ENCODE measurements at places on chromosomes 1 and 21.

DNA sequence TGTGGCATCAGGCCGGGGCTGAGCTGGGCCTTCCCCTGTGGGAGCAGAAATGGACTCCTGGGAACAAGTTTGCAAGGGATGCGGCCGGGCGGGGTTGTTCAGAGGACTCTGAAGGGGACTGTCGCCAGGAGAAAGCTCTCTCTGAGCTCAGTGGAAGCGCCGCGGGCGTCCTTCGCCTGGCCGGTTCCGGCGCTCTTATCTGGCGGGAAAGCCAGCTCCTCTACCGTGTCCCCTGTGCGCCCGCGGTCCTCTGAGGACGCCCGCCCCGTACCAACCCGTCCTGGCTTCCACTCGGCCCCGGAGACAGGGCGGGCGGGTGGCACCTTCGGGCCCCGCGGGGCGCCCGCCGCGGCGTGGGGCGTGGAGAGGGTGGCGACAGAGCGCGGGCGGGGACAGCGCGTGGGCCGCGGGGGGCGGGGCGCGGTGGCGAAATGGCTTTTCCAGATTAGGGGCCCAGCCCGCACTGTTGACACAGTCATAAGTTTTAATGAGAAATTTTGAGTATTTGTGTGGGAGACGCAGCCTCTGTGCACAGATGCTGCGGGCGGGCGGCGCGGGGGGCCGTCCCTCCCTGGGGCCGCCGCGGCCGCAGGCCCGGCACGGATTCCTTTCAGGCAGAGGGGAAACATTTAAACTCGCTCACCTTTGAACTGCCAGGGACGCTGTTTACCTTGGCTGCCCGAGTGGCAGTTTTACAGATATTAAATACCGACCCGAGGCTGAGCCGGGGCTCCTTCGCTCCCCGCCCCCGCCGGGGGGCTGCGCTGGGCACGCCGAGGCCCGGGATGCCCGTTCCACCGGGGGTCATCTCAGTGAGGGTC lies 70.2 kb downstream of the FOXD2 start:
- DNase-seq, result no peak

- no peak for DNase-seq
These were observed 236.9 kb downstream of the USP25 start for GRCh38 chr21:15966651-15967050.

DNA sequence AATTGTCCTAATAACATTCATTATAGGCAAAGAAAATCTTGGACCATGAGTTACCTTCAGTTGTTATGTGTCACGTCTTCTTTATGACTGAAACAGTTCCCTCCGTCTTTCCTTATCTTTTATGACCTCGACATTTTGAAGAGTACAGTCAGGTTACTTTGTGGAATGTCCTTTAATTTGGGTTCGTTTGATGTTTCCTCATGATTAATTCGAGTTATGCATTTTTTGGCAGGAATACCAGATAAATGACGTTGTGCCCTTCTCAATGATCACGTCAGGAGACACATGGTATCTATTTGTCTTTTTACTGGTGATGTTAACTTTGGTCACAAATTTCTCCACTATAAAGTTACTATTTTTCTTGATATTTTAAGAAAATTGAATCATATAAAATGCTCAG lies 17.3 kb upstream of the KLF17 start:
- DNase-seq, result no peak

DNA sequence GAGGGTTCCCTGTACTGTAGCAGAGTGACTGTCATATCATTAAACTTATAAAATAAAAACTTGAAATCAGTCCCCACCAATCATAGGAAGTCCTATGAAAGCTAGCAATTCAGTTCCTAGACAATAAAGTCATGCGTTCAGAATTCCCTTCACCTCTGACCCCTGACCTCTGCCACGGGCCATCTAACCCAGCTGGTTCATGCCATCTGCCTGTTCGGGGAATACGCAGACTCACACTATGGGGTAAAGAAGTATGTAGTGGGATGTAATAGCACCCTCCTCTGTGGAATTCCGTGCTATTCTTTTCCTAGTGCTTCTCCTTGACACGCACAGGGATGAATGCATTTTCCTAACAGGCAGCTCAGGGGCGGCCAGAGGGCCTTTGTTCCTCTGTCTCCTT lies 2.1 kb downstream of the GSTM4 start:
- DNase-seq, result no peak

DNA sequence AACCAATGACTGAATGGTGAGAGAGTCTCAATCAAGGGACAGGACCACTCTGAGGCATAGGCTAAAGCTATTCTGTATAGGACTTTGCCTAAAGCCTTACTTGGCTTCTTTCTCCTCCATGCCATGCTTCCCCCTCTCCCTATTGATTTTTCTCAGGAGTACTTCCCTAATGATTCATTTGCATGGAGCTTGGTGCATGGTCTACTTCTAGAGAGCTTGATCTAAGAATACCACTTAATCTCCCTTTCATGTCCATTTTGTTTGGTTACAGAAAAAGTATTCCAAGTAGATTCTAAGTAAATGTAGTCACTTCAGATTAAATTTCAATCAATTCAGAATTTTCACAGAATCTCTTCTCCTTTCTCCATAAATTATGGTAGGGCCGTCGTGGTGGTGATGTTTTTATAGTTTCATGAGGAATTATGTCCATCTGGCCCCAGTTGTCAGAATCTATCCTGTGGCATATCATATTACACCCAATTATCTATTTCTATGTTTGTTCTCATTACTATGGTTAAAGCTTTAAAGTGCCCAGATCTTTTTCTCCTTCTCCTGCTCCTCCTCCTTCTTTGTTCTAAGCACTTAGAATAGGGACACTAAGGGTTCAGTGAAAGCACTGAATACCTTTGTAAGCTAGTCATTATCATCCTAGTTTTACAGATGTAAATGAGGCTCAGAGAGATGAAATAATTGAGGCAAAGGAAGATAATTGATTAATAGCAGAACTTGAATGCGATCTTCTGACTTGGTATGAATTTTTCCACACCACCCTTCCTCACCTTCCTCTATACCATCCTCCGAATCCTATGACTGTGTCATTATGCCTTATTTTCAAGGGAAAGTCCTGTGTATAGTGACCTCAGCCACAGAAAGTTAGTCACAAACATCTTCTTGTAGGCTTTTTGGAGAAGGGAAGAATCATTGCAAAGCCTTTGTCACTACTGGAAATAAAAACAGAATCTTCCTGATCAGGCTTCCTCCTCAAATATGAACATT lies 85.6 kb upstream of the ZRANB2 start:
- DNase-seq, result no peak

DNA sequence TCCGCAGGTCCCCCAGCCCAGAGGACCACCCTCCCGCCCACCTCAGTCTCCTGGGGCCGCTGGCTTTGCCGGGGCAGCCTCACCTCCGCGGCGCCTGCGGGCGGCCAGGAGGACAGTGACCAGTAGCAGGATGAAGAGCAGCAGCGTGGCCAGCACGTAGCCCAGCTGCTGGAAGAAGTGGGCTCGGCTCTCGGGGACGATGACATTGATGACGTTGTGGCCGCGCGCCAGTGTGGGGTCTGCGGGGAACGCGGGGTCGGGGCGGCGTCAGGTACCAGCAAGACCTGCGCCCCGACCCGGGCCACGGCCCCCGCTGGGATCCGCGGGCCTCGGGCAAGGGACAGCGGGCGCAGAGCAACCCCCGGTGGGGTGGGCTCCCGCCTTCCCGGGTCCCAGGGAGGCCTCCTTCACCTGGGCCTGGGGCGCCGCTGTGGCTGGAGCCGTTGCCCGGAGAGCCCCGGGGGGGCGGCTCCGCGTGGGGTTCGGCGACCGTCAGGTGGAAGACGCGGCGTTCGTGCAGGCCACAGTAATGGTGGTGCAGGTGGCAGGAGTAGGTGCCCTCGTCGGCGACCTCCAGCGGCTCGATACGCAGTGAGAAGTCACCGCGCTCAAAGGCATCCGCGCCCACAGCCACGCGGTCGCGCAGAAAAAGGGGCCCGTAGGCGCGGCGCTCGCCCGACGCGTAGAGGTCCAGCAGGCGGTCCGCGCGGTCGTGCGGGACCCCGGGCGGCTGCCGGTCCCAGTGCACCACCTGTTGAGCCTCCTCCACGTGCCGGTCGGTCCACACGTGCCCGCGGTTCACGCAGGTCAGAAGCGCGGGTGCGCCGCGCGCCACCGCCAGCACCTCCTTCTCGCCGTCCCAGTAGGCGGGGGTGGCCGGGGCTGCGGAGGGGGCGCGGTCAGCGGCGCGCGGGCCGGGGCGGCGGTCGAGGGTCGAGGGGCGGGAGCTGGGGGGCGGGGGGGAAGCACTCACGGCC lies 3.8 kb downstream of the MXRA8 start:
- DNase-seq, result no peak

- DNase-seq, result no peak
These were observed 37.9 kb upstream of the MPZL1 start for GRCh38 chr1:167683641-167684502.

GRCh38 chr1:32972814-32973428 lies 8.3 kb upstream of the RNF19B start:
- no peak for DNase-seq

- no peak for DNase-seq
These were observed 48.0 kb upstream of the SLC19A1 start for GRCh38 chr21:45590246-45590725.

GRCh38 chr1:31869449-31869848 lies 53.6 kb upstream of the SPOCD1 start:
- DNase-seq, result no peak

DNA sequence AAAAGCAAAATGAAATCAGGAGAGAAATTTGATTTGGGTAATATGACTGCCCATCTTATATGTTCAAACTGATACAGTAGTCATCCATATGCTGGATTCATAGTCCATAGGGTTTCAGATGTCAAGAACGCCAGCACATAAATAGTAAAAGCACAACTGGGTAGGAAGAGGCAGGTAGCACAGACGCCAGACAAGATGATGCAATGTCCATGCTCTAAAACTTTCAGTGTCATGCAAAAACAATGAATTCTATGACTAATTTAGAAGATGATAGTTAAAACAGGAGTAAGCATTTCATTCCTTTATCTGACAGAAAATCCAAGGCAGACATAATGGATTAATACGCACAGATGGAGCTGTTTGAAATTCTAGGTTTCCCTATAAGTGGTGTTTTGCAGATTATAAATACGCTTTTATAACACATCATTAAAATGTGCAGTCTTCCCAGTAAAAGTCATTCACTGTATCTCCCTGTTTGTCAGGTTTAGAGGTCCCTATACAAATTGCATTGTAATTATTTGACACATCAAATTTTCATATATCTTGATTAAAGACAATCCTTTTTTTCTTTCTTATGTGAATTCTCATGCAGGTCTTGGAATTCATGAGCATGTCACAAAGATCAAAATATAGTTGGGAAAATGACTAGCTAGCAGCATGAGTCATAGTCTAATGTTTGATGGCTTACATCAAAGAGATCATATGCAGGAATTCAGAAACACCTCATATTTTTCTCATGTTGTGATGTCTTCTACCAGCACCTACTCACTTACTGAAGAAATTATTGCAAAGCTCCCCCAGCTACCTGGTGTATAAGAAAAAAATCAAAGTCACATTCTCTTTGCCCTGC lies 139.9 kb downstream of the DSCAM start:
- DNase-seq, result peak; percentile 11

DNA sequence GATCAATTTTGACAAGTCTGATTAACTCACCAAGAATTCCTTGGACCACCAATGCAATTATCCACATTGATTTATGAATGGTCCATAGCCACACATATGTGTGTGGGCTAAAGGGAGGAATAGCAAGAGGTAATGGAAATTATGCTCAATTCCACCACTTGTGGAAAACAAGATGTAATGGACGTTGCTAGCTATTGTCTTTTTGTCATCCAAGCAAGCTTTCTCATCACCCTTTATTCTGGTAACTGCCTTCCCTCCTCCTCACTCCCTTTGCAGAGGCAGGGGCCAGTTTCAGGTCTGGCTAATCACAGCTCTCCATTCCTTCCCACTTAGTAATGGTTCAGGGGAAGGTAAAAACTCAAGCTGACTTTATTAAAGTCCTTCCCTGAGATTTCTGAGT lies 24.7 kb upstream of the RAB3GAP2 start:
- no peak for DNase-seq

DNA sequence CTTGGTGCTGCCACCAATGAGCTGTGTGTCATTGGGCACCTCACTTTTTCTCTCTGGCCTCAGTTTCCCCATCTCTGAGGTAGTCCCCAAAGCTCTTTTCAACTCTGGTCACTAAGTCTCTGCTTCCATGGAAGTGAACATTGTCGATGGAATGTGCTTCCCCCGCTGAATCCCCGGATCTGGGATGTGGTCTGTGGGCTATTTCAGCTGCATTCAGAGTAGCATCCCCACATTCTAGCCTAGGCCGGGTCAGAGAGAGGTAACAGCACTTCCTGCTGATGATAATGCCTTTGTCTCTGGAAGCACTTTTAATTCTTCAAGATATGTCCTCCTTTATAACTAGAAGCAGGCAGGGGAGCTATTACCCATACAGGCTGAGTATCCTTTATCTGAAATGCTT lies 29.8 kb downstream of the RASSF5 start:
- no peak for DNase-seq

DNA sequence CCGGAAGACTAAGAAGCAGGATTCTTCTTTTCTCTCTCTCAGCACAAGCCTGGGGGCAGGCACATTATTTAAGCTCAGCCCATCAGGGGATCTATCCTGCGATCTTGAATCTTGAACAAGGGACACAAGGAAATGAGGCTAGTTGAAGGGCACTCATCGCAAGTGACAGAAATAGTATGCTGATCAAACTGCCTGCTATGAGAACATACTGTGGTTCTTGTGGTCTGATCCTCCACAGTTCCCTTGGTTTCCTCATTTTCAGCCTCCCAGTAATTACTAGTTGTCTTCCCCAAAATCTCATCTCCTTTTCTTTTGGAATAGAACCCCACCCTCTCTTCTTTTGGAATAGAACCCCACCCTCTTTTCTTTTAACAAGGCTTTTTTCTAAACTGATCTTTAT lies 6.5 kb downstream of the ANKRD45 start:
- DNase-seq, result no peak

DNA sequence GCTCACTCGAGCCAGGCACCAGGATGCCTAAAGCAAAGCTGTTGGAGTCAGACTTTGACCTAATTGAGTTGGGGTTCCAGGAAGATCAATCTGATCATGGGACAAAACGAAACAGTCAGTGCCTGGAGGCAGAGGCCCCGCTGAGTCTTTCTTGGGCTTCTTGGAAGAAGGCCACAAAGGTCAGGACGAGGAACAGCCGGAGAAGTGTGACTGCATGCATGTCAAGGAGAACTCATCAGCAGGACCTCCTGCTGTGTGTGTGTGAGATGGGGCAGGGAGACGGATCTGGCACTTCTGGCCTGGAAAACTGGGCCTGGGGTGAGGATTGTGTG lies 190.8 kb downstream of the CAMTA1 start:
- no peak for DNase-seq

DNA sequence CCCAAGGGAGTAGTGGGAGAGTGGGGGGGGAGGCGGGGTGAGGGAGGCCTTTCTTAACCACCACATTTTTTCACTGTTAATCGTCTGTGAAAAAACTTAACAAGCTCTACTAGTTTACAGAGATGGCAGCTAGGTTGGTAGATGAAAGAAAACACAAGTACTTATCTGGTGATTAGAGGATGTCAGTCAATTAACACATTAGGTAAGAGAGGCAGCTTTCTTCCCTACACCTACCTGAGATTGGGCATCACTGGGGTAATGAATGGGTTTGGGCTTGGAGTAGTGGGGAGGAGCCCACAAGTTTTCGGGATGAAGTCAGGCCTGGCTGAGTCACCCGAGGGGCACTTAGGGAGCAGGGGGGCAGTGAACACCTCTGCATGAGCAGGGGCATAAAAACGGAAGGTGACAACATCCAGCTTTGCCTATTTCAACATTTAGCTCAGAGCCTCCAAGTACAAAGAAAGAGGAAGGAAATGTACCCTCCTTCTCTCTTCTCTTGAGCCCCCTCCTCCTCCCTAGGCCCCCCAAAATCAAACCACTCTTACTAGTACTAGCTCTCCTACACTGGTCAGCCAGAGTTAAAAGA lies 2.5 kb downstream of the LBR start:
- peak; percentile 33 for DNase-seq

Data from HFFc6 (cell line).